ENCODE measurements at places on chromosomes 7 and 10. TPM values are rescaled to one million over a fixed set of nuclear protein-coding genes. Genes with fewer than 3 reads are reported as not detected.
A peak's percentile ranks its signal among the peaks of the same experiment; 100 is the strongest.

The PTF1A gene
- total RNA-seq, result not detected

The PSPH gene
- total RNA-seq, result 34.6 TPM

DNA sequence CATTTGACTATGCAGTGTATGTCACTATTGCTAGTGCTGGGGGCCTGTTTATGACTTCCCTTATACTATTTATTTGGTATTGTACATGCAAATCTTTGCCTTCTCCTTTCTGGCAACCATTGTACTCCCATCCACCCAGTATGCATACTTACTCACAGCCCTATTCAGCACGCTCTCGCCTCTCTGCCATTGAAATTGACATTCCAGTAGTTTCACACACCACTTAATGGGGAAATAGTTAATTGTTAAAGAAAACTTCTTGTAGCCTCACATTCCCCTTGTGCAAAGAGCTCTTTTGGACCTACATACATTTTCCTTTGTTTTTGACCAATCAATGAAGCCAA, 9.9 kb downstream of the CLDN12 start:
- no peak overlapping the region for H3K27ac ChIP-seq
- no peaks in the 10 kb centered on the region for H3K27me3 ChIP-seq
- no peaks in the 10 kb centered on the region for H3K4me1 ChIP-seq
- no peak overlapping the region for H3K4me3 ChIP-seq
- peaks cover 49% of the 10 kb centered on the region for H3K36me3 ChIP-seq
- no peak for DNase-seq

DNA sequence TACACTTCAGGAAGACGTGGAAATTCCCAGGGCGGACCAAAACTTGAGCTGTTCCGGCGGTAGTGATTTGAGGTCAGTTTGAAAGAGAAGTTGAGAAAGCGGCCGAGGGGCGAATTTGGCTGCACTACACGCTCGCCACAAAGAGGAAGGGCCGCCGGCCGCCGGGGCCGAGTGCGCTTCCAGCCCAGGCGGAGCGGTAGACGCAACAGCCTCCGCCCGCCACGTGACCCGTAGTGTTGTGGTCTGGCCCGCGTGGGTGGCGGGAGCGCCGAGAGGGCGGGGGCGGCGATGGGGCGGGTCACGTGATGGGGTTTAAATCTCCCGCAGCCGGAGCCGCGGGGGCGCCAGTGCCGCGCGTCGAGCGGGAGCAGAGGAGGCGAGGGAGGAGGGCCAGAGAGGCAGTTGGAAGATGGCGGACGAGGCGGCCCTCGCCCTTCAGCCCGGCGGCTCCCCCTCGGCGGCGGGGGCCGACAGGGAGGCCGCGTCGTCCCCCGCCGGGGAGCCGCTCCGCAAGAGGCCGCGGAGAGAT, at the start of gene SIRT1:
Gene SIRT1, plus strand, starts transcription at position 344 of the 529 bp plus-strand sequence. Its CDS starts 66 bp downstream, at position 410.
- H3K4me1 ChIP-seq, result no peaks in the 10 kb centered on the region
- H3K36me3 ChIP-seq, result peaks cover 24% of the 10 kb centered on the region
- no peaks in the 10 kb centered on the region for H3K27me3 ChIP-seq
- H3K27ac ChIP-seq, result peak within 1 kb of the TSS; percentile 92

The CLRN3 gene
- total RNA-seq, result not detected

The CRHR2 gene
- total RNA-seq, result not detected

GRCh38 chr10:46536171-46536570, 20.3 kb downstream of the GPRIN2 start:
- H3K27me3 ChIP-seq, result no peaks in the 10 kb centered on the region
- DNase-seq, result no peak
- no peaks in the 10 kb centered on the region for H3K36me3 ChIP-seq
- no peak overlapping the region for H3K4me3 ChIP-seq
- H3K27ac ChIP-seq, result no peak overlapping the region

- no peaks in the 10 kb centered on the region for H3K4me1 ChIP-seq
- no peaks in the 10 kb centered on the region for H3K36me3 ChIP-seq
- H3K27me3 ChIP-seq, result no peaks in the 10 kb centered on the region
- H3K27ac ChIP-seq, result no peak overlapping the region
- H3K4me3 ChIP-seq, result no peak overlapping the region
- no peak for DNase-seq
Observed at GRCh38 chr10:86747796-86748581, 8.4 kb upstream of the BMPR1A start.

DNA sequence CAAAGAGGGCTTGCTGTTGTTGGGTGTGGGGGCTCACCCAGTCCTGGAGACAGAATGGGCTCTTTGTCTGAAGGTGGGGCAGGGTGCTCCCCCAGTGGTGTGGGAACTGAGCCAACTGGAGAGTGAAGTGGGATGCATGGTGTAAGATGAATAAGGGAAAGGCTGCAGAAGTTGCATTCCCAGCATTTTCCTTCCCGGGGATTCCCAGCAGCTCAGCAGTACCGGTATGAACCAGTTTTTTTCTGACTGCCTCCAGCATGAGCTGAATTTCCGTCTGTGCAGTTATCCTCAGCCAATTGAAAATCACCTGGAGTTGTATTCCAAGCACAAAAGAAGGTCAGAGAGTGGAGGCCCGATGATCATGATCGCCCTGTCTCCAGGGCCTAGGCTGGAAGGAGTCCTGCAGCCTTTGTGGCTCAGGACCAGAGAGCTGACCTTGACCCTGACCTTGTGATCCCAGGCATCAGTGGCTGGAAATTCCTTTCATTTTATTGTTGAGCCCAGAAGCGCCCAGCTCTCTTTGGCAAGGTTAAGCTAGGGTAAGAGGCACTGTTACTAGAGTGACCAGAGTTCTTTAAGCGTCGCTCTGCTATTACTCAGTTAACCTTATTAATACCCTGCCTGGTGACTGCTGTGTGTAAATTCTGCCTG, 33.4 kb downstream of the OGDH start:
- DNase-seq, result peak; percentile 56
- no peaks in the 10 kb centered on the region for H3K27me3 ChIP-seq
- no peaks in the 10 kb centered on the region for H3K36me3 ChIP-seq
- no peaks in the 10 kb centered on the region for H3K4me1 ChIP-seq
- peak overlapping the region; percentile 81 for H3K27ac ChIP-seq
- no peak overlapping the region for H3K4me3 ChIP-seq

DNA sequence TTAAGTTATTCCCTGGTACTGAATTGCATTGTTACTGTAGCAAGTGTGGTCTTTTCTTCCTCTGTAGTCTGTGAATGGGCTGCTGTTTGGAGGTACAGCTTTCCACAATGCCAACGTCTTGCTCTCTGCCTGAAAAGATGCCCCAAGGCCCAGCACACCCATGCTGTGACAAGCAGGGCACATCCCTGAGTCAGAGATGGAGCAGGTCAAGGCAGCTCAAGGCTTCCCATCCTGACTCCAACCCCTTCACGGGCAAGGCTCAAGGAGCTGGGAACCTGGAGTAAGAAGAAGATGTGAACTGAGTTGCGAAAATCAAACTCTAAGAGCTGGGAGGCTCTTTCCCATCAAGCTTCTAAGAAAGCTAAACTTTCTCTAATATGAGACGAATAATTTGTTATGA, 27.2 kb downstream of the SVIL start:
- H3K4me1 ChIP-seq, result no peaks in the 10 kb centered on the region
- H3K36me3 ChIP-seq, result no peaks in the 10 kb centered on the region
- H3K4me3 ChIP-seq, result no peak overlapping the region
- H3K27me3 ChIP-seq, result no peaks in the 10 kb centered on the region
- DNase-seq, result peak; percentile 28

GRCh38 chr10:96400465-96400864, 41.7 kb upstream of the OPALIN start:
- no peaks in the 10 kb centered on the region for H3K36me3 ChIP-seq
- peaks cover 2% of the 10 kb centered on the region for H3K4me1 ChIP-seq
- DNase-seq, result no peak
- no peak overlapping the region for H3K27ac ChIP-seq
- H3K27me3 ChIP-seq, result no peaks in the 10 kb centered on the region

The NPC1L1 gene
- total RNA-seq, result 2.7 TPM

DNA sequence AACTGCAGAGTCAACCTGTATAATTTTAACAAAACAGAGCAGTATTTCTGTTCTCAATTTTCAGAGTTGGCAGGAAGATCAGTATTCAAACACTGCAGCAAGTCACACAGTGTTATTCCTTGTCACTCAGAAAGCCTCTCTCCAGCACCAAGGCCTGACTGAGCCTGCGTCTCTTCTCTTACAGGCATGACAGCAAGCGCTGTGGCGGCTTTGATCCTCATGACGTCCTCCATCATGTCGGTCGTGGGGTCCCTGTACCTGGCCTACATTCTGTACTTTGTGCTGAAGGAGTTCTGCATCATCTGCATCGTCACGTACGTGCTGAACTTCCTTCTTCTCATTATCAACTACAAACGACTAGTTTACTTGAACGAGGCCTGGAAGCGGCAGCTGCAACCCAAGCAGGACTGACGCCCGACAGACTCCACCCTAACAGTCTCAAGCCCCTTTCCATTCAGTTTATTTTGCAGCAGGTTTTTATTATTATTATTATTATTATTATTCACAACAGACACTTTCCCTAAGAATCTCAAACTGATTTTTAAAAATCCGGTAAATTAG, 28.0 kb downstream of the GUSB start:
- no peak overlapping the region for H3K4me3 ChIP-seq
- H3K4me1 ChIP-seq, result no peaks in the 10 kb centered on the region
- DNase-seq, result no peak

- no peaks in the 10 kb centered on the region for H3K27me3 ChIP-seq
- peak within 1 kb of the TSS; percentile 92 for H3K4me3 ChIP-seq
- H3K36me3 ChIP-seq, result peaks cover 12% of the 10 kb centered on the region
- no peak within 1 kb of the TSS for H3K27ac ChIP-seq
Observed at GRCh38 chr7:151409667-151410404, at the start of gene WDR86. WDR86 (minus strand) TSS chr7:151410038; CDS start chr7:151409589, 449 bp downstream.

The DPYSL4 gene
- total RNA-seq, result 7.7 TPM

The CYP2C9 gene
- total RNA-seq, result 0.23 TPM

DNA sequence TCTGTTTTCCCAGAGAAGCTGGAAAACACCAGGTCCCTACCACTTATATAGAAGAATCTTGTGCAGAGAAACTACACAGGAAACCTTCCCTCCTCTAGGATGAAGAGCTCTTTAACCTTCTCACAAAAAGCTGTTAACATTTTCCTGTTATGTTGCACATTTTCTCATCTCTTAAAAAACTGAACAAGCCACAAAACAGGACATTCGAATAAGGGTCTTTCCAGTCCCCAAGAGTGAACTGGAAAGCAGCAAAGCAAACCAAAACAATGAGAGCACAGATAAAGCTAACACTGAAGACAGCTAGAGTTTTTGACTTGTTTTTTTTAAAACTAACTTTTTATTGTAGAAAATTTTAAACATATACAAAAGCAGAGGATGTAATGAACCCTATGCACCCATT, 82.7 kb downstream of the RNF216 start:
- H3K36me3 ChIP-seq, result peaks cover 49% of the 10 kb centered on the region
- H3K27ac ChIP-seq, result no peak overlapping the region
- H3K27me3 ChIP-seq, result no peaks in the 10 kb centered on the region
- H3K4me3 ChIP-seq, result no peak overlapping the region

- no peaks in the 10 kb centered on the region for H3K27me3 ChIP-seq
- no peak for DNase-seq
- H3K36me3 ChIP-seq, result no peaks in the 10 kb centered on the region
- peaks cover 3% of the 10 kb centered on the region for H3K4me1 ChIP-seq
- H3K4me3 ChIP-seq, result no peak overlapping the region
Observed at GRCh38 chr10:4742217-4742616, 83.8 kb upstream of the AKR1E2 start.

GRCh38 chr10:71127104-71127503, 85.3 kb upstream of the UNC5B start:
- no peaks in the 10 kb centered on the region for H3K36me3 ChIP-seq
- H3K27me3 ChIP-seq, result no peaks in the 10 kb centered on the region
- peaks cover 6% of the 10 kb centered on the region for H3K4me1 ChIP-seq
- H3K4me3 ChIP-seq, result no peak overlapping the region
- H3K27ac ChIP-seq, result no peak overlapping the region

DNA sequence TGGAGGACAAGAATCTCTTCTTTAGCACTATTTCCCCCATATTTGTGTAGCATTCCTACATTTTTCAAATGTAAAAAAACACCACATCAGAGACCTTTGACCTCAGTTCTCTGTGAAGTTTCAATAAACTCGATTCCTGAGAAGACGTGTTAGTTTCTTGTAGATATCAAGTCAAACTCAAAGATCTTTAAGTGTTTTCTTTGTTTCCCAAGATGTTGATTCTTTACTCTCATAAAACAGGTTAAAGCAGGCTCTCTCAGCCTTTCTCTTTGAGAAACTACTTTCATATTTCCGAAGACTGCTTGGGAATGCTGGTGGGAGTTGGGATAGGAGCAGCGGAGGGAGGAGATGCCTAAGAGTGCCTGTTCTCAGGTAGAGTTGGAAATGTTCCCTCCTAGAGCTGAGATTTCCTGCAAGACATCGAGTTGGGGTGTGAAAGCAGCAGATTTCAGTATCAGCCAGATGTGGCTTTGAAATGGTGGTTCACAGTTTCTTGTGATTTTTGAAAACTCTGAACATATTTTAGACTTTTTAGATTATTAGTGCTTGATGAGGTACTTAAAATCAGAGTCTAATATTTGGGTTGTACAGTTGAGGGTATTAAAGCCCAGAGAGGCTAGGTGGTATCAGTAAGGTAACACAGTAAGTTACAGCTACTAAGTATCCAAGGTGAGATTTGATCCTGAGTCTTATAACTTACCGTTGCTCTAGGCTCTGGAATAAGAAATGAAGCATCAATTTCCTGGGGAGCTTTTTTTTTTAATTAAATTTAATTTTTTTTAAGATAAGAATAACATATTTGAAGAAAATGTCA, 13.9 kb downstream of the ADK start:
- H3K27me3 ChIP-seq, result no peaks in the 10 kb centered on the region
- no peak for DNase-seq
- no peak overlapping the region for H3K4me3 ChIP-seq
- no peaks in the 10 kb centered on the region for H3K36me3 ChIP-seq

The CFAP46 gene
- total RNA-seq, result 9.4 TPM

The CYP2E1 gene
- total RNA-seq, result 0.52 TPM

GRCh38 chr7:2154121-2154520, 78.6 kb downstream of the MAD1L1 start:
- H3K4me3 ChIP-seq, result no peak overlapping the region
- no peaks in the 10 kb centered on the region for H3K4me1 ChIP-seq
- H3K36me3 ChIP-seq, result peaks cover 5% of the 10 kb centered on the region
- no peak for DNase-seq
- no peak overlapping the region for H3K27ac ChIP-seq

DNA sequence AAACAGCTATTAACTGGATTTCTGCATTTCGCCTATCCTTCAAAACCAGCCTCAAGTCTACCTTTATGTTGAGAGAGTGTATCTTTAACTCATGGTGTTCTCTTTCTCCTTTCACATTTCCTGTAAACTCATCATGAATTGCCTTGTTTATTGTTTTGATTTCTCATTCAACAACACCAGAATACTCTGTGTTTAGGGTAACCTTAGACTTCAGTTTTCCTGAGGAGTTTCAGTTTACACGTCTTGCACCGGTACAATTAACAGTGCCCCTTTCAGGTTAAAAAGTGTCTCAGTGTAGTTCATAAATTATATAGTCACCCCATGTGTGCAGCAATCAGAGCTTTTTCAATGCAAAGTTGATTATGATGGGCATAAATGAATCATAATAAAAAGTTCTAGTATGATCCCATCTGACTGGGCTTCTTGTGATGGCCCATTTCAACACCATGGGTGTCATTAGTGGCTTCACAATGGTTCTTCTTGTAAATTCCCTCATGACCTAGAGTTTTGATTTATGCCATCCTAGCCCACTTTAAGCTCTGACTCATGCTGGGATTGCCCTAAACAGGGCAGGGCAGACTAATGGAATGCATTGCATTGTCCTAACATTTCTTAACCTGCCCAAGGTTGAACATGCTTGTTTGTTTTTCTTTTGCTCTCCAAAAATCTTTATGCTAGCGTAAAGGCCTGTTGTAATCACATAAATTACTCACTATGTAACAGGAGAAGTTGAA, 22.0 kb downstream of the ITGB8 start:
- DNase-seq, result no peak
- no peaks in the 10 kb centered on the region for H3K4me1 ChIP-seq
- H3K27ac ChIP-seq, result no peak overlapping the region
- no peaks in the 10 kb centered on the region for H3K27me3 ChIP-seq

- H3K4me3 ChIP-seq, result no peak overlapping the region
- H3K27me3 ChIP-seq, result peaks cover 35% of the 10 kb centered on the region
- no peaks in the 10 kb centered on the region for H3K4me1 ChIP-seq
- H3K36me3 ChIP-seq, result no peaks in the 10 kb centered on the region
Observed at GRCh38 chr7:15680446-15680845, 6.0 kb downstream of the MEOX2 start.

The TUBB8 gene
- 2.1 TPM for total RNA-seq
